ENCODE measurements at places on chromosomes 16 and 17.

DNA sequence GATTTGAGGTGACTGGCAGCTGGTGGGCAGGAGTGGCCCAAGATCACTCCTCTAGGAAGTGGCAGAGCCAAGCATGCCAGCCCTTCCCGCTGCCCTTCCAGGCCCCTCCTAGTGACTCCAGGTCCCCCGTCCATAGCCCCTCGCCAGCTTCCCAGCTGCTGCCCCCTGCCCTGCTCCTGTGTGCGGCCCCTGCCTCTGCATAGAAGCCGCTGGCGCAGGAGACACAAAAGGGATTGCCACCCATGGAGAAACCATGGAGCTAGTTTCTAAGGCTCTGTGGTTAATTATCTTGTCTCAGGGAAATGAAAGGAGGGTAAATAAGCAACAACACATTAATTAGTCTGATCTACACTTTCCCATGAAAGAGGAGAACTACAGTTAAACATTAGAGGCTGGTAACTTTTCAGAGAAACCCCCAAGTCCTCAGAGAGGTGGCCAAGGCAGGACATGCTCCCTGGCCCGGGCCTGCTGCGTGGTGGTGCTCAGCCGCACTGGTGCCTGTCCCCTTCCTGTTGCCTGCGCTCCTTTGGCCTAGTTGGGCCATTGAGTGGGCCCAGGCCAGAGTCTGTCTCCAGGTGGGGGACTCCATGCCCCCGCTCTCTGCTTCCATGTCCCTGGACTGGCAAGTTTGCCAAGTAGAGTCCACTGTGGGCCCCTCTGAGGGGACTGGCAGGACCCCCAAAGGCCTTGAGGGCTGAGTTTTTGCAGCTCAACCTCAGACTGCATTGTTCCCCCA lies 65.2 kb downstream of the PRMT7 start:
- peak; percentile 11 for DNase-seq

GRCh38 chr16:57797526-57798266 lies 4.6 kb downstream of the KIFC3 start:
- DNase-seq, result no peak

DNA sequence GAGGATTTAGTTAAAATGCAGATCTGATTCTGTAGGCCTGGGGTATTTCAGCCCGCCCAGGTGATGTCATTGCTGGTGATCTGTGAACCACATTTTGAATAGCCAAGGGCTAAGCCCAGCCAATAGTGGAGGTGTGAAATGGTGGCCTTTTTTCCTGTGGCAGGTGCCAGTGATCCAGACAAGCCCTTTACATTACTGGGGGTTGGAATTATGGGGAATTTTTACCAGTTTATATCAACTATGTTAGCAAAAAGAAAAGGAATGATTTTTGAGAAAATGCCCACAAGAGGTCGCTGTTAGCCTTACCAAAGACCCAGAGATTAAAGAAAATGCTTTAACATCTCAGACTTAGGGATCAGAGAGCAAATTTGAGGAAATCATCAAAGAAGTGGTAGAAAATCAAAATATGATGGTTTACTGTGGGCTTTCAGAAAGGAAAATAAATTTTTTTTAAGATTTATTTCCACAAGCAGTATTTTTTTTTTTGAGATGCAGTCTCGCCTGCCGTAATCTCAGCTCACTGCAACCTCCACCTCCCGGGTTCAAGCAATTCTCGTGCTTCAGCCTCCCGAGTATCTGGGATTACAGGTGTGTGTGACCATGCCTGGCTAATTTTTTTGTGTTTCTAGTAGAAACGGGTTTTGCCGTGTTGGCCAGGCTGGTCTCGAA lies 3.9 kb downstream of the VPS35L start:
- no peak for DNase-seq

DNA sequence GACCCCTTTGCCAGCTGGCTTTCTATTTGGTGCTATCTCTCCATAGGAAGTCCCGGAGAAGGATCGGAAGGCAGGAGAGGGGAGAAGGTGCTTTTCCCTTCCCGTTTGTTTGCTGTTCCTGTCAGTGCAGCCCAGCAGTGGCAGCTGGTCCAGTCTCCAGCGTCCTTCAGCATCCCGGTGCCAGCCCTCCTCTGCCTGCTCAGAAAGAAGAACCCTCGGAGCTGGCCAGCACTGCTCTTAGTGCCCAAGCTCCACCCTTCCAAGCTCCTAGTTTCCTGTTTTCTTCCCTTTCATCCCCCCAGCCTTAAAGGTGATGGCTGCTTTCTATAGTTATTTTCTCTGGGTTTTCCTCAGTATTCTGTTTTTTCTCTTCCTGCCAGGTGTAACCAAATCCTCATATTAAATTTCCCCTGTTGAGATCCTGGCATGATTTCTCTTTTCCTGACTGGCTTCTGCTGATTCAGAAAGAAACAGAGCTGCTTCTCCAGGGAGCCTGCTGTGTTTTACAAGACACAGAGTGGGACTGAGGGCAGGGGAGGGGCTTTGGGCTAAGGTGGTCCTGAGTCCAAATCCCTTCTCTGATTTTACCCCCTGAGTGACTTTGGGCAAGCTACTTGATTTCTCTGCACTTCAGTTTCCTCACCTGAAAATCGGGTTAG lies 186.8 kb downstream of the COPRS start:
- DNase-seq, result no peak

- no peak for DNase-seq
Measured at GRCh38 chr16:31179219-31179746, 656 bp upstream of the FUS start.

GRCh38 chr16:3004319-3004718 lies 8.4 kb upstream of the CLDN9 start:
- DNase-seq, result no peak

- no peak for DNase-seq
Measured at GRCh38 chr17:74151551-74152315, 51.7 kb upstream of the RPL38 start.

- no peak for DNase-seq
Measured at GRCh38 chr17:50429793-50430192, 3.8 kb downstream of the ACSF2 start.

- no peak for DNase-seq
Measured at GRCh38 chr17:55295411-55296170, 30.8 kb downstream of the HLF start.

- no peak for DNase-seq
Measured at GRCh38 chr17:41392278-41392677, 5.1 kb downstream of the KRT31 start.

DNA sequence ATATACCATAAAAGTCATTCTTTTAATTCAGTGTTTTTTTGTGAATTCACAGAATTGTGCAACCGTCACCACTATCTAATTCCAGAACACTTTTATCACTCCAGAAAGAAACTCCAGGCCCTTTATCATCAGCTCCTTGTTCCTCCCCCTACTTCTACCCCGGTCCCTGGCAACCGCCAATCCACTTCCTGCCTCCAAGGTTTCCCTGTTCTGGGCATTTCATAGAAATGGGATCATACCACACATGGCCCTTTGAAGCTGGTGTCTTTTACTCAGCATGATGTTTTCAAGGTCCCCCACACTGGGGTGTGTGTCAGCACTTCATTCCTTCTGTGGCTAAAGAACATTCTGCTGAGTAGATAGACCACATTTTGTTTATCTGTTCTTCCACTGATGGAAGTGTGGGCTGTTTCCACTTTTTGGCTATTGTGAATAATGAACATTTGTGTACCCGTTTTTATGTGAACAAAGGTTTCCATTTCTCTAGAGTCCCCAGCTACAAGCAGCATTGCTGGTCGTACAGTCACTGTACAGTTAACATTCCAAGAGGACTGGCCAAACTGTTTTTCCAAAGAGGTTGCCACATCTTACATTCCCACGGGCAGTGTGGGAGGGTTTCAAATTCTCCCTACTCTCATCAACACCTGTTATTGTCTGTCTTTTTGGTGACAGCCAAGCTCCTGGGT lies 75.8 kb upstream of the ZNF469 start:
- DNase-seq, result peak; percentile 27

DNA sequence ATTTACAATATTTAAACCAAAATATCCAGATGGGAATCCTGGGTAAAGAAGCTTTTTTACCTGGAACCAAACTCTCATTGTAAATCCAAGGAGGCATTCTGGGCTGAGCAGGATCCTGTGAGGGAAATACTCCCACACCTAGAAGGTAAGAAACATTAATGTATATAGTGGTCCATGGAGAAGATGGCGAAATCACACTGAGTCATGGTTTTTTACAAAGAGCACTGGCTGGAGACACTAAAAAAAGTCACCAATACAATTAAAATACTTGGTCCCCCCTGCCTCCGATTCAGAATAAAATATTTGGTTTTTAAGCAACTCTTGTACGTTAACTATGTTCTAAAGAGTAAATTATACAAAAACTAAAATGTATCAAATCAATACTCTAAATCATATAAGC lies 32.9 kb downstream of the SYNRG start:
- DNase-seq, result no peak

DNA sequence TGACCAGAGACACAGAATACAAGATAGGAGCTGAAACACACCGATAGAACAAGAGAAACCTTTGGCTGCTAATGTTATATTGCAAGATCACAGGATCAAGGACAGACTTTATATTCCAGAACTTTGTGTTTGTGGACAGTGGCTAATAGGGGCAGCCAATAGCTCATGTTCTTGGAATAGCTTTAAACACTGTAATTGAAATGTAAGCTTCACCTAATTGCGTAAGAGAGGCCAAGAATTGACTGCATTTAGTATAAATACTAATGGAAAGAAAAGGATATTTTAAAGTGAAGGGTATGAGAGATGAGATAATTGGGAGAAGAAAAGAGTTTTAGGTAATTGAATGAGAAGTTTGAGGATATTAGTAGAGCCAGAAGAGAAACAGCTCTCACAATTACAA lies 758.8 kb downstream of the CDH11 start:
- no peak for DNase-seq

Measured in Right ventricle myocardium inferior (tissue), 1 donor.